ENCODE measurements at places on chromosomes 7 and 10.
A peak's percentile ranks its signal among the peaks of the same experiment; 100 is the strongest.

DNA sequence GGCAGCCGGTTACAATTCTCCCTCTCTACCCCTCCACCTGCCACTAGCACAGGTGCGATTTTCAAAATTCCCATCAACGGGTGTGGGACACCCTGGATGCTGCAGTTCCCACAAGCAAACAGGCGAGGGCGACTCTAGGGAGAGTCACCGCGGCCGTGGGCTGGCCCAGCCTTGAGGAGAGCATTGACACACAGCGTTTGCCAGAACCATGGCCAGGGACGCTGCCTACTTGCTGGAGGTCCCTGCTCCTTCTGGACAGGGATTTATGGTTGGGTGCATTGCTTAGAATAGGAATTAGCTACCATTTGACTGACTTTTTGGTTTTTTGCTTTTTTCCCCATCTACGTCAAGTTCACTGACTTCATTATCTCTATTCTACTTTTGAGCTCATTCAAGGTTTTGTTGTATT, 19.0 kb upstream of the CLDN4 start:
- DNase-seq, result peak; percentile 20

GRCh38 chr7:155974186-155974897, 162.1 kb upstream of the SHH start:
- no peak for DNase-seq

DNA sequence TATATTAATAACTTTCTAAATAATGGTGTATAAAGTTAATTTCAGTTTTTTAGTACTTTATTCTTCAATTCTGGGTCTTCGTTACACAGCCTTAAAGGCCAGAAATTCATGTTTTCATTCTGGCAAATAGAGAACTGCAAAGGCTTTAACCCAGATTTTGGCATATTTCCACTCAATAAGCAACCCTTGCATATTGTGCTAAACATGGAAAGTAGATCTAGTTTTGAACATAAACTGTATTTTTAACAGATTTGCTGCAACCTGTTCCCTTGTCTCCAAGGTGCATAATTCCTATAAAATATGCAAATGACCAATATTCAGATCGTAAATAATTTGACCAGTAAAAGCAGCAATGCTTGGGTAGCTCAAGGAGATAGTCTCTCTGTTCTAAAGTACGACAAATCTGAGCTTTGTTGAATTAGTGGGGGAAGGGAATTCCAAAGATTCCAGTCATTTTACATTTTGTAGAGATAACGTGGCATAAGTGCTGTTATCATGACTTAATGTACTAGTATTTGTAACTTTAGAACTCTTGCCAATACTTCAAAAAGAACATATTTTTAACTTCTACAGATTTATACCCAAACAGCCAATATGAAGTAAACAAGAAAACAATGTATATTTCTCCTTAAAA, 46.4 kb upstream of the RSBN1L start:
- DNase-seq, result no peak

DNA sequence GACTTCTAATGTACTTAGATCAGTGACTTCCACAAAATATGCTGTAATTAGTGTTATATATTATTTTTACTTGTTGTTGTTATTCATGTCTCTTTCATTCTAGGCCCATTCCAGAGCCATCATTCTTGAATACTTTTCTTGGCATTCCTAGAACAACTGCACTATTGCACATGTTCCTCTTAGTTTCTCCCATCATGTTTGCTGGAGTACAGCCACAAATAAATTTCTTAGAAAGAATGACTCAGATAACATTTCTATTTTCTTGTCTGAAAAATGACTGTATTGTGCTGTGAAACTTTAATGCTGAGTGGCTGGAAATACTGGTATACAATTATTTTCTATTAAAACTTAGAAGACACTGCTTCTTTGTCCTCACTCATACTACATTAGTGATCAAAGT, 651.0 kb upstream of the STEAP1 start:
- no peak for DNase-seq

DNA sequence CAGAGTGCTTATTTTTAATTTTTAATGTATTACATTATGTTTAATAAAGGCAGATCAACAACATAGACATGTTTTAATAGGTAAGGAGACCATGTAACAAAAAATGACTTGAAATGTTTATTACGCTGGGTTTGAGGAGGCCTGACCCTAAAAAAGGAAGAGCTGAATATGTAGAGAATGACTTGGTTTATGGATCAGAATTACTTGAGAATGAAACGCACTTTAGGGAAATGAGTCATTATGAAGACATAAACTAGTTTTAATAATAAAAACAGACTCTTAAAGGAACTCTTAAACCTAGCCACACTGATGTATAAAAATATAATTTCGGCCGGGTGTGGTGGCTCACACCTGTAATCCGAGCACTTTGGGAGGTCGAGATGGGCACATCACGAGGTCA, 56.5 kb downstream of the CTTNBP2 start:
- DNase-seq, result no peak

DNA sequence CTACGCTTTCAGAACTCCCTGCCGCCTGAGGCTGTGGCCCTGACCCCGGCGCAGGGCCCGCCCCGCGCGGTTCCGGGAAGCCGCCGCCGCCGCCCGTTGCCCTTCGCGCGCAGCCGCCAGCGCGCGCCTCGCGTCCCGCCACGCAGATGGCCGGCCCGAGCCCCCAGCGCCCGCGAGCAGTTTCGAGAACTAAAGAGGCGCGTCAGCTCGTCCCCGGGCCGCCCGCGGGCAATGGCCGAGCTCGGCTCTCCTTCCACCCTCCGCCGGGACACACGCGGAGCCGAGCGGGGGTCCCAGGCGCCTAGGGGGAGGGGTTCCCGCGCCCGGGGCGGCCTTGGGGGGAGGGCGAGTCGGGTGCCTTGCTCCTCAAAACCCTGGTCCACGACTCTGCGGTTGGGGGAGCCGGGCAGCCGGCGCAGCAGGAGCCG, 1.8 kb downstream of the HNRNPF start:
- no peak for DNase-seq

DNA sequence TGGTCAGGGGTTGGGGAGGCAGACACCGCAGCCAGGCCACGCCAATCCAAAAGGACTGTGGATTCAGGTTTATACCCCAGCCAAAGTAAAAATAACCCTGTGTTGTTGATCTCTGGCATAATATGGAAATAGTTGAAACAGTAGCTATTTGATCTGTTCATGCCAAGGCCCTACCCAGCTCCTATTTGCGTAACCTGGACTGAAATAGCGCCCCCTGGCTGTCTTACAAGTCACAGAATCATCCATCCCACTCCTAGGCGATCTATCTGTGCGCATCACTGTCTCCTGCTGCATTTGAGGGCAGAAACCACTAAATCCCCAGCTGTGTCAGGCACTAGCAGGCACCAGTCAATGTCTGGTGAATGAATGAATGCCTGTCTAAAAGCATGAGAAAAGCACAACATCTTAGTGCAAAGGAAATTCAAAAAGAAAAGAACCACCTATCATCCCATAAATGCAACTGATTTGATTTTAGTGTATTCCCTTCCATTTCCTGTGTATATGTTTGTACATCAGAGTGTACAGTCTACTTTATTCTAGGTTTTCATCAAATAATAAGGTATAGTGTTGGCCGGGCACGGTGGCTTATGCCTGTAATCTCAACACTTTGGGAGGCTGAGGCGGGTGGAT, 160.0 kb downstream of the SLIT1 start:
- DNase-seq, result peak; percentile 14

GRCh38 chr10:120586471-120586872, 129.4 kb downstream of the PLPP4 start:
- no peak for DNase-seq

GRCh38 chr10:132499367-132499685, 38.3 kb upstream of the INPP5A start:
- DNase-seq, result no peak

DNA sequence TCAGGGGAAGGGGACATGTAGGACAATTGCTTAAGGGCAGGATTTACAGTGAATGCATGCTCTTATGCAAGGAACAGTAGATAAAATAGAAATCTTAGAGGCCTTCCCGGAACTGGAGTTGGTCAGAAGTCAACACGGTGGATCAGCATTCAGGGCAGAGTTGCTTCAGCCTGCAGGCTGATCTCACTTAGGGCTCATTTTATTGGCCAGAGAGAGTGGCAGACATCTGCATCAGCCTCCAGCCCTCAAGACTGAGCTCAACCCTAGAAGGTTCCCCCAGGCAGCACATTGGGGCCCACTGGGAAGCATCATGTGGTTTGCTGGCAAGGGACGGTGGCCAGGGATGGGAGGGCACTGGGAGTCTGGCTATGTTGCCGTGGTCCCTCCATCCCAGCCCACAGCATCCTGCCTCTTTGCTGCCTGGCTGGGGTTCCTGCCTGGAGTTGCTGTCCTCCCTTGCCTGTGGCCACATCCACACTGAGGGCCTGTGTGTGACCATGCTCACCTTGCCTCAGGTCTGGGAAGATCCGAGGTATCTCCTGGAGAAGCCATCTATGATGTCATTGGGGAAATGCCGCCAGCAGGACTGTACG, 13.0 kb downstream of the SCART1 start:
- DNase-seq, result no peak

All from amygdala (tissue), 56 donors.